ENCODE measurements at places on chromosomes 16 and 17.

GRCh38 chr17:21233581-21234347 is 19.4 kb downstream of the NATD1 start:
- no peak for DNase-seq

GRCh38 chr16:78990309-78990701 is 610.2 kb downstream of the MAF start:
- no peak for DNase-seq

DNA sequence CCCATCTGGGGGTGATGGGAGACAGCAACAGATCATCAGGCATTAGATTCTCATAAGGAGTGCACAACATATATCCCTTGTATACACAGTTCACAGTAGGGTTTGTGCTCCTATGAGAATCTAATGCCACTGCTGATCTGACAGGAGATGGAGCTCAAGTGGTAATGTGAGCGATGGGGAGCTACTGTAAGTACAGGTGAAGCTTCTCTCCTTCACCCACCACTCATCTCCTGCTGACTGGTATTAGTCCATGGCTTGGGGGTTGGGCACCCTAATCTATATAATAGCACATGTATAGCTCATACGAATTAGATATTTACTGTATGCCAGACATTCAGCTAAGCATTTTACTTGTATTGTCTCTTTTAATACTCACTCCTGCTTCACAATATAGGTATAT is 101.7 kb downstream of the MAP2K6 start:
- no peak for DNase-seq

DNA sequence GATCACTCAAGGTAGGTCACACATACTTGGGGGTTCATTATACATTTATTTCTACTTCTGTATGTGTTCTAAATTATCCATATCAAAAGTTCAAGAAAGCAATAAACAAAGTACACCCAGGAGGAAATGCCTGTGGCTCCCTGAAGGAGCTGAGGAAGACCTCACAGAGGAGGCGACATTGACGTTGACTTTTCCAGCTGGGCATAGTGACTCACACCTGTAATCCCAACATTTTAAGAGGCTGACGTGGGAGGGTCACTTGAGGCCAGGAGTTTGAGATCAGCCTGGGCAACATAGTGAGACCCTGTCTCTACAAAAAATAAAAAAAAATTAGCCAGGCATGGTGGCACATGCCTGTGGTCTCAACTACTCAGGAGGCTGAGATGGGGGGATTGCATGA is 16.3 kb downstream of the ITGAD start:
- no peak for DNase-seq

DNA sequence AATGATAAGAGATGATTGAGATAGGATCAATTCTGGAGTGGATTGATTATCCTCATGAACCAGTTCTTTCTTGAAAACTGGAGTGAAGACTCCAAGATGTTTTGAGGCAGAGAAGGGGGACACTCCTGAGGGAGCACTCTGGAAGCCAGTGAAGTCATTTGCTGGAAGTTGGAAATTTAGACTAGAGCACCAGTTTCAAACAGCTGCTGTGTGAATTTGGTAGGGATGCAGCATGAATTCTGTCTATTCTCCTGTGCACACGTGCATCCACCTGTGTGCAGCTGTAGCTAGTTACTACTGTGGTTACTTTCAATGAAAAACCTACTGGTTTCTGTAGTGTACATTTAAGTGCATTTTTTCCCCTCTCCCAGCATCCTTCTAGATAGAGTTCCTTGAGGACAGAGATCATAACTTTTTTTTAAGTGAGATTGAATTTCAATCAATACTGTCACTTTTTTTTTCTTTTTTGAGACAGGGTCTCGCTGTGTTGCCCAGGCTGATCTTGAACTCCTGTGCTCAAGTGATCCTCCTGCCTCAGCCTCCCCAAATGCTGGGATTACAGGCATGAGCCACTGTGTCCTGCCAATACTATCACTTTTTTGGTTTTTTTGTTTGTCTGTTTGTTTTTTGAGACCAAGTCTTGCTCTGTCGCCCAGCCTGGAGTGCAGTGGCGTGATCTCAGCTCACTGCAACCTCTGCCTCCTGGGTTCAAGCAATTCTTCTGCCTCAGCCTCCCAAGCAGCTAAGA is 65.9 kb downstream of the TUBD1 start:
- DNase-seq: no peak

DNA sequence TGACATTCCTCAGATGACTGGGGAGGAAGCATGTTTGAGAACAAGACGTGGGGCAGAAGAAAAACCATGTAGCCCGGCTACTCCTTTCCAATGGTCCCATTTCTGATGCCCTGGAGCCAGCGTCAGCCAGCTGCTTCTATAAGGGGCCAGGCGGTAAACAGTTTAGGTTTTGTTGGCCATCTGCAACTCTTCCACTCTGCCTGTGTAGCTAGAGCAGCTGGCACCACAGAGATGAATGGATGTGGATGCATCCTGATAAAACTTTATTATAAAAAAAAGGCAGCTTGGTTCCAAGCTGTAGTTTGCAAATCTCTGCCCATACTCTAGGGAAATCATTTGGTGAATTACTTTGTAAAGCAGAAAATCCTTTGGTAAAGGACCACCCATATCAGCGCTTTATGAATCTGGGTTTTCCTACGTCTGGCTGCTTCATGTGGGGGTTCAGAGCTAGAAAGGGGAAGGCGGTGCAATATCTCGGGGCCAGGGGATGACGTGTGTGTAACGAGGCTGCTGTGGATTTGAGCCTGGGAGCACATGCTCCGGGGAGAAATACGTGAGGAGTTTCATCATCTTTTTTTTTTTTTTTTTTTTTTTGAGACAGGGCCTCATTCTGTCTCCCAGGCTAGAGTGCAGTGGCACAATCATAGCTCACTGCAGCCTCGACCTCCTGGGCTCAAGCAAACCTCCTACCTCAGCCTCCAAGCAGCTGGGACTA is 3.4 kb upstream of the SRL start:
- DNase-seq: no peak

Data from liver (tissue), 10 donors.